ENCODE measurements at places on chromosomes 5 and 9. TPM values are rescaled to one million over a fixed set of nuclear protein-coding genes. Genes with fewer than 3 reads are reported as not detected.

GRCh38 chr9:124623966-124624734 lies 117.0 kb upstream of the NR5A1 start:
- no peak for DNase-seq

- no peak for DNase-seq
These were observed at the start of gene PTGS1 for GRCh38 chr9:122370869-122371755. PTGS1 (plus strand) TSS chr9:122371024; CDS start chr9:122371085, 61 bp downstream.

- DNase-seq, result no peak
These were observed 325.4 kb downstream of the PIK3R1 start for GRCh38 chr5:68540798-68541590.

GRCh38 chr5:5141339-5141599 lies 1.1 kb downstream of the ADAMTS16 start:
- no peak for DNase-seq

The SH3GL2 gene
- 0.18 TPM for polyA plus RNA-seq

The DIPK1B gene
- 14.0 TPM for polyA plus RNA-seq

DNA sequence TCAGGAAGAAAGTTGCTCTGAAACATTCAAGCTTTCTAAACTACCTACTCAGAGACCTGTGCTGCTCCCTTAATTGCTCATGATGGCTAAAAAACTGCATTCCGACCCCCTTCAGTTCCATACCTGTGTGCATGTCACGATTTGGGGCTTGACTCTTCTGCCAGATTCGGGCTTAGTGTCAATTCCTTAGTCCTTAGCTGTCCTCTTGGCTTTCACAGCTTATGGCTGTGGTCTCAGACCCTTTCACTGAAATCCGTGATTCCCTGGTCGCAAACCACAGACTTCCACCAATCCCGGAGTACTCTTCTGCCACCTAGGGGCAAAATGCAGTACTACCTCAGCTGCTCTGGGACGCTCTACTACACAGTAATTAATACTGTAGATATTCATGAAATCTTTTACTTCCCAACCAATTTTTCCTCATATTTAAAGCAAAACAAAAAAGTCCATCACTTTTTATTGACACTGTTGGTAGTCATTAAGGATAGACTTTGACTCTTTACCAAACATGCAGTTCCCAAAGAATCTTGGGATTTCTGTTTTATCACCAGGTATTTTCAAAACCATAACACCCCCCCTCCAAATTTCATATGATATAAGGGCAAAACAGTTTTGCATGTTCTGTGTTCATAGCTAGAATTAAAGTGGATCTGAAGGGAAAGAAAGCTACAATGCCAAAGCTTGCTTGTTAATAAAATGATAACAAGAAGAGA lies 617.4 kb downstream of the SLCO4C1 start:
- DNase-seq, result peak; percentile 66

DNA sequence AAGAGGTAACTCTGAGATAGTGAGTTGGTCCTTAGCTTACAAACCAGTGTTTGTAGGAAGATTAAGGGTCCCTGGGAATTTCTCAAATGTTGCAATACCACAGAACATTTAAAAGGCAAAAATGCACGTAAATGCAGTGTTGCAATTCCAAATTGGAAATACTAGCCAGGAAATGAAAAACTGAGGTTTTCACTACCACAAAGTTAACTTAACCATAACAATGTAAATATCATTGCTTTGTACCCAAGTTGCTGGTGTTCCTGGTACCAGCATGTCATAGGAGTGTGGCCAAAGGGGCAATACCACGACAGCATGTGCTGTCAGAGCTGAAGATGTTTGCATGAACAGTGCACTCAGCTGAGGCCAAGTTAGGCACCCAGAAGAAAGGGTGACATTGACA lies 382.9 kb downstream of the GLIS3 start:
- no peak for DNase-seq

The SLC25A25 gene
- 11.2 TPM for polyA plus RNA-seq

DNA sequence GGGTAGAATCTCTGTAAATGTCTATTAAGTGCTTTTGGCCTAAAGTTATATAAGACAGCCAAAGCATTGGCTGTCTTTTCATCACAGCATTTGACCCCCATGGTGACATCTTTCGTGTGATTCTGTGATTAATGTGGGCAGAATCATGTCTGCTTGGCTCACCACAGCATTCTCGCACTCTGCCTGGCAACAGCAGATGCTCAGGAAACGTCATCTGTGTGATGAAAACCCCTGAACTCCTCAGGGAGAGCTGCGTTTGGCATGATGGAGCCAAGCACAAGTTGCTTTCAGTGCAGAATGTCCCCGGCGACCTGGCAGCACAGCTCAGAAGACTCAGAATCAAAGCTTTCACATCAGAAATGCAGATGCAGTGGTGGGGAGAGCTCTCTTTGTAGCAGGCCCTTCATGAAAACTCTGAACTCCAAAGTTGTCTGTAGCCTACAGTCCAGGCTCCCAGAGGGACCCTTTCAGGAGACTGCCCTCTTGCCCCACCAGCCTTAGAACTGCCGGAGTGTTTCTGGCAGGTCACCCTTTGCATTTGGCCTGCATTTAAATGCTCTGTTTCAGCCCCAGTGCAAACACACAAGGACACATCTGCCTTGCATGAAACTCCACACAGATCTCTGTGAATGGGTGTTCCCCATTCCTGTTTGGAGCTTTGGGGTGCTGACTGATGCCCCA lies 155.6 kb upstream of the PANK3 start:
- no peak for DNase-seq

- DNase-seq, result no peak
These were observed 3.8 kb downstream of the NMRK1 start for GRCh38 chr9:75084081-75084672.

The SLC34A3 gene
- polyA plus RNA-seq, result 1.0 TPM

- no peak for DNase-seq
These were observed 119.4 kb downstream of the CRB2 start for GRCh38 chr9:123475407-123475806.

GRCh38 chr9:127083138-127083980 lies 39.1 kb downstream of the ANGPTL2 start:
- no peak for DNase-seq

The CAMK2A gene
- 126 TPM for polyA plus RNA-seq

The PRR16 gene
- 14.6 TPM for polyA plus RNA-seq

GRCh38 chr5:124154714-124155113 lies 591.7 kb downstream of the ZNF608 start:
- DNase-seq, result no peak

The LCP2 gene
- 5.3 TPM for polyA plus RNA-seq

GRCh38 chr5:143751342-143751741 lies 60.6 kb upstream of the HMHB1 start:
- no peak for DNase-seq

DNA sequence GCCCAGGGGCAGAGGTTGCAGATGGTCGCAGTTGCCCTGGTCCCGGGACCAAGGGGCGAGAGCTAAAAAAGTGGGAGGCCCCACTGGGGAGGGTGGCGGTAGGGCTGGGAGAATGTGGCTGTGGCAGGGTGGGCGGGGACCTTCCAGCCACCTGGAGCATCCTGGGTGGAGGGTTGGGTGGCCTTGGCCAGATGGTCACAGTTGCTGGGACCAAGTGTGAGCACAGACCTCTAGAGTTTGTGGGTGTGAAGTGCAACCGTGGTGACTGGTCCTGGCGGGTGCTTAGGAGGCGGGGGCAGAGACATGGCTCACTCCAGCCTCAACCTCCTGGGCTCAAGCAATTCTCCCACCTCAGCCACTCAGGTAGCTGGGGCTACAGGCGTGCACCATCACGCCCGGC lies 5.7 kb upstream of the TRAF2 start:
- no peak for DNase-seq
